GM06990 (cell line): ENCODE measurements at places on chromosomes 5 and 9.

- no peak for DNase-seq
Observed at GRCh38 chr9:131943351-131943841, 136.3 kb downstream of the MED27 start.

DNA sequence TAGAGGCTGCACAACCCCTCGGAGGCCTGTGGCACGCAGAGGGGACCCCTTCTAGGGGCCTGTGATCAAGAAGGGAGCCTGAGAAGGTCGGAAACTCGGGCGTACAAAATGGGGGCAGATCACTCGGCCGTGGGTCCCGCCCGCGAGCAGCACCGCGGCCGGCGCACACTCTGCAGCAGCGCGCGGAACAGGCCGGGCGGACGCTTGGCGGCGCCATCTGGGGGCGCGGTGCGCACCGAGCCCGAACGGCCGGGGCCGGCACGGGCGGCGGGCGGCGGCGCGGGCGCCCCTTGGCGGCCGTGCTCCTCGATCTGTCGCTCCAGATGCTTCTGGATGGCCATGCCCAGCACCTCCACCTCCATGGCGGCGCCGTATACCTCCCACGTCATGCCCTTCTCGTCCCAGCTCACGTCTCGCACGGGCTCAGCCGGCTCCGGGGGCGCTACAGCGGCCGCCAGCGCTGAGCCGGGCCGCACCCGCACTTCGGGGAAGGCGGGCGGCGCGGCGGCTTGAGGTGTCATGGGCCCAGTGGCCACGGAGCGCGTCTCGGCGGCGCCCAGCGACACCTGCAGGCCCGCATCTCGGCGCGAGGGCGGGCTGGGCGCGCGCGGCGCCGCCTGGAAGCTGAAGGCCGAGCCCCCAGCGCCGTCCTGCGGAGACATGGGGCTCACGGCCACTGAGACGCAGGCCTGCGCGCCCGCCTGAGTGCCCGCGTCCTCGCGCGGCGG is 13.1 kb downstream of the GPRIN1 start:
- DNase-seq = peak; percentile 66

DNA sequence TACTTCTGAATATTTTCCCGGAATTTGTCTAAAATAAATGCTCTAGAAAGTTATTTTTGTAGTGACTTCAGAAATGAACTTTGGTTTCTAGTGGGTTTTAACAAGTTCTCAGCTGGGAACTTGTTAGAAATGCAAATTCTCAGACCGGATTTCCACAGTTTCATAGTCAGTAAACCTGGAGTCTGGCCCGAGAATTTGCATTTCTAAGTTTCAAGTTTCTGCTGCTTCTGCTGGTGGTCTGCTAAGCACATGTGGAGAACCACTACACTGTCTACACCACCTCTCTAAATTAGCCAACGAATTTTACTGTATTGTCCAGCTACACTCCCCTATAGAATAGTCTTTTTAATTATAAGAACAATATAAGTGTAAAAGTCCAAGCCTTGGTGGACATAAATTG is 208.0 kb downstream of the CHSY3 start:
- DNase-seq = no peak

DNA sequence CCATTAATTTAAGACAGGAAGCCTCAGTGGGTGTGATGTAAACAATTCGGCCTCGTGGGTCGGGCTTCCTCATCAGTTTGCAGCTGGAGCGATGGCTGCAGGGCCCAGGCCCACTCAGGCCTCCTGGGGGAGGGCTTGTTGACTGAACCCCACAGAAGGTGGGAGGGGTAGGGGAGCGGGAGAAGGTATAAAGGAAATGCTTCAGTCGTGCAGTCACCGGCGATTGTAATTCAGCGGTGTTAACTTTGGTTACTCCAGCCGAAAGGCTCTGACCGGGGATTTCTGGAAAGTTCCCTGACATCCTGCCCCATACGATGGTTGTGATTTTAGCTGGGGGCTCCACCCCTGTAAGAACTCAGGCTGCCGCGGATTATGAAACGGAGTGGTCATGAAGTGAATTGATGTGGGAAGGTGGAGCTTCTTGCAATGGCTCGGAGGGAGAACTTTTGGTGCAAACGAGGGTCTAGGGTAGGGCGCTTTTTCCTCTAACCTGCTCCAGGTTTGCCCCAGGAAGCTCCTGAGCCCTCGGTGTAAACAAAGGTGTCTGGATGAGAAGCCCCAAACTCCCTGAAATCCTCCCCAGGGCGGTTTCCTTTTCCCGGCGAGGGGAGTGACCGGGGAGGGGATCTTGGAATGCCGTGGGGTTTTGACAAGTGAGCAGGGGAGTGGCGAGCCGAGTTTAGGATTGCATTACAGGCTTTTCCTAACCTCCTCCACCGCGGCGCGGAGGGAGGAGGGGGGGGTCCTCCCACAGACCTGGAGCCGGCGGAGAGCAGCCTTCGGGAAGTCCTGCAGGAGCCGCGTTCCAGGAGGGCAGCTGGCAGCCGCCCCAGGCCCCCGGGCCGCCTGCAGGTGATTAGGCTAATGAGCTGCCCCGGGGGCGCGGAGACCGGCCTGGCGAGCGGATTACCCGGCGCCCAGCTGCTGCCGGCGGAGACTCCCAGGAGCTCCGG is 215.5 kb downstream of the PDZD2 start:
- no peak for DNase-seq

DNA sequence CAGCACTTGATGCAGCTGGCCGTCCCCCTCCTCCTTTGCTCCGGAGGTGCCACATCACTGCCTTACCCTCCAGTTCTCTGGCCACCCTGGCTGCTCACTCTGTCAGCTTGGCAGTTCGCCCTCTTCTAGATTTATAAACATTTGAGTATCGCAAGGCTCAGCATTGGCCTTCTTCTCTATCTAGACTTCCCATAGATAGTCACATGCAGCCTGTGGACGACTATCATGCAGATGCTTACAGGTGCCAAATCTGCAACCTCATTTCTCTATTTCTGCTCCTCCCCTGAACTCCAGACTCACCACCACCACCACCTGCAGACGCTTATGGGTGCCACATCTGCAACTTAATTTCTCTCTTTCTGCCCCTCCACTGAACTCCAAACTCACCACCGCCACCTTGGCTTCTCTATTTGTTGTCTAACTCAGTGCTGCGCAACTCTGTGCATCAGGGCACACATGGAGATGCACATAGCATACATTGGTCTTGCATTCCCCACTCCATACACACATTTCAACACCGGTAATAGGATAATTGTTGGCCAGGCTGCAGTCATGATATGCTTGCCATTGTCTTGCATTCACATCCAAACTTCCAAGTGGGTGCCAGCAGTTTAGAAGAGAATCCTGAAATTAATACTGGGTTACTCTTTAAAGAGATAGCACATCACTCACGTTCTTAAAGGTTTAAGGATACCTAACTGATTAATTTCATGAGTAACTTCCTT is 1.9 kb upstream of the DAP start:
- DNase-seq = no peak

- no peak for DNase-seq
Observed at GRCh38 chr9:96203867-96204501, 98.0 kb downstream of the HSD17B3 start.

DNA sequence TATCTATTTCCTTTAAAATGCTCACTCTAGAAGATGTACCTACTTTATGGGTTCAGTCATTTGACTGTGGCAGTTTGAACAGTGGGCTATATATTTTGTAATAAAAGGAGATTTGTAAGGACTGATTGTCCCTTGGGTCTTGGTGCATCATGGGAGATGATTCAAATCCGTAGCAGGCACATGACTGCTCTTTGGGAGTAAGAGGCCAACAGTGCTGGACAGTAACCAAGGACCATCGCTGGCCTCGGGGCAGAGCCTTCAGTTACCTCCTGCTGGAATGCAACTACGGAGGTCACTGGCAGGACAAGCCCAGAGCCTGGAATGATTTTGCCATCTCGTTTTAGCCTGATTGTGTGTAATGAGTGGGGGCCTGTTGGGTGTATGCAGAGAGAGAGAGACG is 7.0 kb upstream of the MAMDC2 start:
- DNase-seq = no peak

DNA sequence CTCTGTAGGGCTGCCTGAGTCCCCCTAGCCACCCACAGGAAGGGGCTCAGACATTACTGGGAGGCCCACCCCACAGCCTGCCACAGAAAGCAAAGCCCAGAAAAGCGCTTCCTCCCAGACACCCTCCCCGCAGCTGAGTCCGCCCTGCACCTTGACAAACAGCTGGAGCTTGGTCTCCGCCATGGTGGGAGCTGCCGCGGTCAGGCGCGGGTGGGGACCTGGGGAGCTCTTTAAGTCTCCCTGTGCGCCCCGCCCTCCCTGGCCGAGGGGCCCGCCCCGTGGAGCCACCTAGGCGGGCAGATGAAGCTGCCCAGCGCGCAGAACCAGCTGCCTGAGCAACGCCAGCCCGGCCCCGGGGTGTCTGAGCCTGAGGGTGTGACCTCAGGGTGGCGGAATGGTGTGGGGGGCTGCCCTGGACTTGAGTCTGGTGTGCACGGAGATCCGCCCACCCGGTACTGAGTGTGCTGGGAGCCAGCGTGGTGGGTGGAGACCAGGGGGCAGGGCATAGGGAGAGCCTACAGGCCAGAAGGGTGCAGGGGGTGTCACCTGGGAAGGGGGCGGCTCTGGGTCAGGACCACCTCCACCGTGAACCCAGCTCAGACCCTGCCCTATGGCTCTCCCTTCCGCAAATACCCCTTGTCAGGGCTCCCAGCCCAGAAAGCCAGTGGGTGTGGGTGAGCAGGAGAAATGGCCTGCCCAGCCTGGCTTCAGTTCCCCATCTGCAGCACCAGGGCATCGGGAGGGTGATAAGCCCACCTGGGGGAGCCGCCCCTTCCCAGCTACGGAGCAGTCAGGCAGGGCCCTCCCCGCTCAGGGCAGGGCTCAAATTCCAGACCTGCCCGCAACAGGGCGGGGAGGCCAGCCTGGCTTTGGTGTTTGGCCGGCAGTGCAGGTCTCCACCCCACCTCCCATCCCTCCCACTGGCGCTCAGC is at the start of gene CLIC3:
TSS of gene CLIC3 (minus strand) at position 208 of the 932 bp plus-strand sequence. CDS start at position 183, 25 bp downstream.
- DNase-seq = peak; percentile 63

GRCh38 chr5:130496215-130496614 is 592.0 kb downstream of the CHSY3 start:
- no peak for DNase-seq
